ENCODE measurements at places on chromosomes 3 and 15.

DNA sequence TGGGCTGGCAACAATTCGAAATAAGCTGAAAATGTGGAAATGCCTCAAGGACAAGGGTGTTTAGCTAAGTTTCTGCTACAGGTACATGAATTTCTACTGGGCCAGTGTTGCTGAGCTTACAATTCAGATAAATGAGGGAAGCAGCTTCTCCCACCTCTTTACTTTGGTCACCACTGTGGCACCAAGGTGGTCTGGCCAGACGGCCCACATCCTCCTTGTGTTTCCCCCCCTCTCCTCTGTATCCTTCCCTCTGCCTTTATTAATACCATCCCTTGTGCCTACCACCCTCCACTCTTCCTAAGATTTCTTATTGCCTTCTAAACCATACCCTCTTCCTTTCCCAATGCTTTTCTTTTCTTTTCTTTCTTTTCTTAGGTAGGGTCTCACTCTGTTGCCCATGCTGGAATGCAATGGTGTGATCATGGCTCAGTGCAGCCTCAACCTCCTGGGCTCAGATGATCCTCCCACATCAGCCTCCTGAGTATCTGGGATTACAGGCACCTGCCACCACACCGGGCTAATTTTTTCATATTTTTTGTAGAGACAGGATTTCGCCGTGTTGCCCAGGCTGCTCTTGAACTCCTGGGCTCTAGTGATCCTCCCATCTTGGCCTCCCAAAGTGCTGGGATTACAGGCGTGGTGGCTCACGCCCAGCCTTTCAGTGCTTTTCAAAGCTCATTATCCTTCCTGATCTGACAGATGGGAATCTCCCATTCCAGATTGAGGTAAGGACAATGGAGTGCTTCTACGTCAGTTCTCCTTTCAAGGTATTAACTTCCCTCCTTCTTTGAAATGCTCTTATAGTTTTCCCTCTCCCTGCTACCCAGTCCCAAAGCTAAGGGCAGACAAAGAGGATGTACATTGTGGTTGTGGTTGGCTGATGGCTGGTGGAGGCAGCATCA is 14.8 kb downstream of the ANXA2 start:
- DNase-seq: no peak

DNA sequence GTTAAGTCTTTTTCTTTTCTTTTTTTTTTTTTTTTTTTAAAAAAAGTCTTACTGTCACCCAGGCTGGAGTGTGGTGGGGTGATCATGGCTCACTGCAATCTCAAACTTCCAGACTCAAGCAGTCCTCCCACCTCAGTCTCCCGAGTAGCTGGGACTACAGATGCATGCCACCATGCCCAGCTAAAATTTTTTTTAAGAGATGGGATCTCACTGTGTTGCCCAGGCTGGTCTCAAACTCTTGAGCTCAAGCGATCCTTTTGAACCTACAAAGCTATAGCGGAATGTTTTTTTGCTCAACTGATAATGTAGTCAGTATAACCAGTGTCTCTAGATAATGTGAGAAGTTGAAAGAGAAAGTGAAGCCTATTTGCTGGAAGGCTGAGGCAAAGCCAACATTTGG is 3.9 kb upstream of the IGF2BP2 start:
- DNase-seq: no peak

- DNase-seq: no peak
These were observed 78.0 kb downstream of the FSIP1 start for GRCh38 chr15:39704689-39705088.

GRCh38 chr3:122306622-122306953 is 18.5 kb upstream of the CSTA start:
- DNase-seq: no peak

DNA sequence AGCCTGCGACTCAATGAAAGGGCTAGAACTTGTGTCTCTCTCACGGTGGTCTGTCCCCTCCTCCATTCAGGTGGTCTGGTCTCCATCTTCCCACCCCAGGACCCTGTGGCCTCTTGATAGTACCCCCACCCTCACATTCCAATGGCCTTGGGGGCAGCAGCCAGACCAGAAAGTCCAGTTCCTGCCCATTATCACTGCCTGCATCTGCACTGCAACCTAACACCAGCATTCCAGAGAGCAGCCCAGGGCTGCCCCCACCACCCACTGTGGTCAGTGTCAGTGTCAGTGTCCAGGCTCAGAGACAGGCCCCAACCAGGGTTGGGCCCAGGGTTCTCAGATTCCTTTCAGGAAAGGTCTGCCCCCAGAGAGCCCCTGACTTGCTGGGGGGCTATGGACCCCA is 12.6 kb downstream of the IGDCC3 start:
- DNase-seq: no peak

GRCh38 chr3:173501931-173502489 is 104.5 kb downstream of the NLGN1 start:
- no peak for DNase-seq

DNA sequence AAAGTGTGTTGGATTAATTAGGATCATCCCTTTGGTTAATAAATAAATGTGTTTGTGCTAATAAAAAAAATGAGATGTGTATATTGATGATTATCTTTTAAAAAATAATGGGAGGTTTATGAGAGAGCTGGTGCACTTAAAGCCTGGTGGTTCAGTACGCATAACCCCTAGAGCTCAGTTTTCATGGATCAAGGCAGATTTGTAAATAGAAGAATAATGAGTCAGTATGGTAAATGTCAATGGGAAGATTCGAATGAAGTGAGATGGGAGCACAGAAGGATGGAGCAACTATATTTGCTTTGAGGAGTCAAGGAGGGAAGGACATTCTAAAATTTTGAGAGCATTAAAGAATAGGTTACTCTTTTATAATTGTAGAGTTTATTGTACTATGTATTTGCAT is 35.4 kb downstream of the AKAP13 start:
- DNase-seq: no peak
